ENCODE measurements at places on chromosomes 11 and 22. TPM values are rescaled to one million over a fixed set of nuclear protein-coding genes. Genes with fewer than 3 reads are reported as not detected.
A peak's percentile ranks its signal among the peaks of the same experiment; 100 is the strongest.

Gene SIRT3
- total RNA-seq, result 48.5 TPM

DNA sequence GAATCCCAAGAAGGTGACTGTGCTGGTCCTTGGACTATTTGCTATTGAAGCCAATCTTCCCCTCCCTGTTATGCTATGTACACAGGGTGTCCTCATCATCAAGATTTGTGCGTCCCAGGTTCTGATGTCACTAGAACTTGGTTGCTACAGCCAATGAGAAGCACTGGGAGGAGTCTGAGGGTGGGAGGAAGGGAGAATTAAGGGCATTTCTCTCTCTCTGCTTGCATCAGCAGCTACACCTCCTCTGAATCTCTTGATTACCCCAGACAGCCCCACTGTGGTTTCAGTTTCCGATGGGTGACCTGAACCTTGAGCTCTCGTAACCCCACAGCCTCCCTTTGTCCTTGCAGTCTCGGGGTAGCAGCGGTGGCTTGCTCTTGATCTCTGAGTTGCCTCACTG, 212.4 kb upstream of the SESN3 start:
- peak; percentile 77 for ATAC-seq

DNA sequence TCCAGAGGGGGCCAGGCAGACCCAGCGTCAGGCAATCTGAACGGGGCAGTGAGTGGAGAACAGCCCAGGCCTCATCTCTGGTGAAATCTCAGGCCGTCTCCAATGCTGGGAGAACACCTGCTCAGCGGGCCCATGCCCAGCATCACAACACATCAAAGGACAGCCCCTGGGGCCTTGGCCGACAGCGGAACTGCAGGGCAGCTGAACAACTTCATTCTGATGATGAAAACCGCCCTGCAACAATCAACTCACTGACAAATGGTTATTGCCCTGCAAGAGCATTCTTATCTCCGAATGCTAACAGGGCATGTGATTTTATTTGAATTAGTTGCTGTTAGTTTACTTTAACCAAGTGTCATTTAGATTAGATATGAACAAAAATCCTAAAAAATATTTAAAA, 14.6 kb downstream of the CELSR1 start:
- ATAC-seq, result no peak

Gene YIF1A
- 68.3 TPM for total RNA-seq

Gene SLC25A45
- total RNA-seq, result 20.1 TPM

- peak; percentile 69 for ATAC-seq
Observed at GRCh38 chr22:24076091-24076867, 65.2 kb downstream of the CABIN1 start.

GRCh38 chr22:41664490-41664889, 24.2 kb downstream of the SNU13 start:
- ATAC-seq, result no peak

- no peak for ATAC-seq
Observed at GRCh38 chr11:57439786-57440185, 12.9 kb upstream of the SLC43A3 start.

- ATAC-seq, result peak; percentile 91
Observed at GRCh38 chr11:114036147-114036811, 23.2 kb upstream of the ZBTB16 start.

DNA sequence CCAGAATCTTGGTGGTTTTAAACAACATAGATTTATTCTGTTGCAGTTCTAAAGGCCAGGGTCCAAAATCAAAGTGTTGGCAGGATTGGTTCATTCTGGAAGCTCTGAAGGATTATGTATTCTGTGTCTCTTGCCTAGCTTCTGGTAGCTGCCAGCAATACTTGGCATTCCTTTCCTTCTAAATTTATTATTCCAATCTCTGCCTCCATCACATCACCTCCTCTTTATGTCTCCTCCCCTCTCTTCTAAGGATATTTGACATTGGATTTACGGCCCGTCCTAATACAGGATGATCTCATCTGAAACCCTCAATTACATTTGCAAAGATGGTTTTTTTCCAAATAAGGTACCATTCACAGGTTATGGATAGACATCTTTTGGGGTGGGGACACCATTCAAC, 186.5 kb downstream of the SBF2 start:
- no peak for ATAC-seq

Gene RIMBP3C
- total RNA-seq, result 0.19 TPM

DNA sequence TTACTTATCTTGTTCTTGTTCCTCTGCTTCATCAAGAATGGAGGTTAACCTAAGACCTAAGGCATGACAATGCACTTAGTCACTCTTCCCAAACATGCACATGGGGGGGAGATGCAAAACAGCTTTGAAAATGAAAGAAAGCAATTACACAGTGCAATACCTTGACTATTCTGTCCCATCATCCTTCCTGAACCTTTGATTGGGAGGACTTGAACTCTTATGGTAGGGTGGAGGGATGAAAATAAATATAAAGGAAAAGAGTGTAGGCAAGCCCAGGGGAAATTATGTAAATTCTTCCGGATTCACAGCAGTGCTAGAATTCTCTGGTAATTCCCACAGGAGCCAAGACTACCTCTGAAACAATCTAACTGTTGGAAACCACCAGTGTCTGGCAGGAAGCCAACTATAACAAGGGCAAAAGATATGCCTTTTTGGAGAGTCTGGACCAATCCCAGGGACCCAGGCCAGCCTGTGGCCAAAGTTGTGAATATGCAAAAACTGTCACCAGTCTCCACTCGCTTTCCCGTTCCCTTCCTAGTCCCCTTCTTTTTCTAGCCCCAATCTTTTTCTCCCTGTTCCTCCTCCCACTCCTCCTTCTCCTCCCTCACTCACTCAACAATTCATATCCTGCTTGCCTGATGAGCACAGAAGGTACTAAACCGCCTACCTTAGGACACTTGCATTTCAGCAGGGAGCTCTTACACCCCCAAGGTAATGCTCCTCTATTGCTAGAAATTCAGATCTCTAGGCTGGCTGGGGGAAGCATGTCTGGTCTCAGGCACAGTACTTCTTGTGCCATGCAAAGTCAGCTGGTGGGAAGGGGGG, 2.5 kb upstream of the RCN1 start:
- ATAC-seq, result peak; percentile 78

GRCh38 chr11:60791153-60791933, 6.2 kb downstream of the MS4A10 start:
- ATAC-seq, result no peak

GRCh38 chr11:72079819-72080325, 470 bp downstream of the NUMA1 start:
- ATAC-seq, result peak; percentile 34

Gene CYP2D6
- total RNA-seq, result 6.3 TPM

Gene PANX3
- not detected for total RNA-seq

Gene POTEH
- total RNA-seq, result not detected

DNA sequence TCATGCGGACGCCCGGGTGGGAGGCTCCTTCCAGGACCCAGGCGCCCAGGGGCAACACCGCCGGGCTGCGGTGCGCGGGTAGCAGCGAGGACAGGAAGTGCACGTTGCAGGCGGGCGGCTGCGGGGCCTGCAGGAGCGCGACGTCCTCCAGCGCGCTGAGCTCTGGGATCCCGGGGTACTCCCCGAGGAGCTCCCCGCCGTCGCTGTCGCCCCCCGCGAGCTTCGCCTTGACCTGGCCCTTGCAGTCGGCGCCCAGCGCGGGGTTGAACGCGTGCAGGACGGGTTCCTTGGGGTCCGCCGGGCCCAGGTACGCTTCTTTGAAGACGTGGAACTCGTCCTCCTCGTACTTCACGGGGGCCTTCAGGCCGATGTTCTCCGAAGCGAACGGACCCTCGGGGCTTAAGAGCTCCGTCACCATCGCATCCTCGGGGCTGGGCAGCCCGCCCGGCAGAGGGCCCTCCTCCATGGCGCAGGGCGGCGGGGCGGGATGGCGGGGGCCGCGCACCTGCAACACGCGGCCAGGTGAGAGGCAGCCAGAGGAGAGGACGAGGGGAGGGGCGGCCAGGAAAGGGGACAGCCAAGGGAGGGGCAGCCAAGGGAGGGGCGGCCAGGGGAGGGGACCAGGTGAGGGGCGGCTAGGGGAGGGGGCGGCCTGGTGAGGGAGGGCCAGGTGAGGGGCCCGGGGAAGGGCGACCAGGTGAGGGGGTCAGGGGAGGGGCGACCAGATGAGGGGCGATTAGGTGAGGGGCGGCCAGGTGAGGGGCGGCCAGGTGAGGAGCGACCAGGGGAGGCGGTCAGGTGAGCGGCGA, 921 bp downstream of the TESMIN start:
- no peak for ATAC-seq

GRCh38 chr11:22828373-22828772, 1.2 kb downstream of the SVIP start:
- no peak for ATAC-seq
